ENCODE measurements at places on chromosomes 11 and 22. TPM values are rescaled to one million over a fixed set of nuclear protein-coding genes. Genes with fewer than 3 reads are reported as not detected.

DNA sequence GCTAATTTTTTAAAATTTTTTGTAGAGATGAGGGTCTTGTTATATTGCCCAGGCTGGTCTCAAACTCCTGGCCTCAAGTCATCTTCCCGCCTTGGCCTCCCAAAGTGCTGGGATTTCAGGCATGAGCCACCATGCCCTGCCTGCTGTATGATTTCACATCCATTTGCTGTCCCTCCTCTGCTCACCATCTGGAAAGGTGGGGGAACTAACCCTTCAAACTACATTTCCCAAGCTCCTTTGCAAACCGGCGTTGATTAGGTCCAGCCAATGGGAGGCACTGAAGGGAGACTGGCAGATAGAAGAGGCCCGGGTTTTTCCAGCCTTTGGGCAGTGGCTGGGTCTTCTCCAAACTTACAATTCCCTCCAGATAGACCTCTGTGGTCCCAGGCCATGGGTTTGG, 19.3 kb downstream of the RFPL1 start:
- peak; percentile 69 for DNase-seq

GRCh38 chr11:14185461-14185860, 173.5 kb downstream of the RRAS2 start:
- no peak for DNase-seq

DNA sequence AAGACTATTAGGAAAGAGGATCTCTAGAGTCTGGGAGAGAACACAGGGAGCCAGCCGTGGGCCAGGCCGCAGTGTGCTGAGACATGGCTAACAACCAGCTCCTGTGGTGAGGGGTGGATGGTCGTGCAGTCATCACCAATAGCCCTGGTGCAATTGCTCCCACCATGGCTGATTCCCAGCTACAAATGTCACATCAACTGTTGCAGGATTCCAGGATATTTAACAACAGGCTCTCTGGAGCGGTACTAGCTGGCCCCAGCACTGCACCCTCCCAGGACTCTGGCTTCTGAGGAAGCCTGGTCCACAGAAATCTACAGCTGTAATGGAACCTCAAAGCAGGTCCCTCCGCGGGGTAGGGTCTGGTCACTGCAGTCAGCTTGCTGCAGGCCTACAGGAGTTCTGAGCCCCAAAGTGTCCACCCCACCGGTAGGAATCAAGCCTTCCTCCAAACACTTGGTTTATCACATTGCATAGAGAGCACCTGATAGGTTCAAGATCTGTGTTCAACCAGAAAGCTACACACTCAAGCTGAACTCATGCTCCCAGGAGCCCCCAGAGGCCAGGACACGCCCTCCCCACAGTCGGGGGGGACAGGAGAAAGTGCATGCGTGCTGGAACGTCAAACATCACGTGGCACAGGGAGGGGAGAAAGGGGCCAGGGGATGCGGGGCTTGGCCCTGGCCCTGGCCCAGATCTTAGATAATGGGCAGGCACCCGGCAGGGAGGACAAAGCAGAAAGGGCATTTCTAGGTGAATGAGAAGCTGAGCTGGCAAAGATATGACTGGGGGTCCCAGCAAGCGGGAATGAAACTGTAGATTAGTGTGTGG, 609.0 kb downstream of the TBC1D22A start:
- DNase-seq = no peak

DNA sequence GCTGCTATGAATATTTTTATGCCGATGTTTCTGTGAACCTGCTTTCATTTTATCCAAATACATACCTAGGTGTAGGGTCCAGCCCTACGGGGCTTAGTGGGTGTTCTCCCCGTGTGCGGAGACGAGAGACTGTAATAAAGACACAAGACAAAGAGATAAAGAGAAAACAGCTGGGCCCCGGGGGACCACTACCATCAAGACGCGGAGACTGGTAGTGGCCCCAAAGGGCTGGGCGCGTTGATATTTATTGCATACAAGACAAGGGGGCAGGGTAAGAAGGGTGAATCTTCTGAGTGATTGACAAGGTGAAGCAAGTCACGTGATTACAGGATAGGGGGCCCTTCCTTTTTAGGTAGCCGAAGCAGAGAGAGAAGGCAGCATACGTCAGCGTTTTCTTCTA, 920.1 kb downstream of the BRD1 start:
- DNase-seq = no peak

DNA sequence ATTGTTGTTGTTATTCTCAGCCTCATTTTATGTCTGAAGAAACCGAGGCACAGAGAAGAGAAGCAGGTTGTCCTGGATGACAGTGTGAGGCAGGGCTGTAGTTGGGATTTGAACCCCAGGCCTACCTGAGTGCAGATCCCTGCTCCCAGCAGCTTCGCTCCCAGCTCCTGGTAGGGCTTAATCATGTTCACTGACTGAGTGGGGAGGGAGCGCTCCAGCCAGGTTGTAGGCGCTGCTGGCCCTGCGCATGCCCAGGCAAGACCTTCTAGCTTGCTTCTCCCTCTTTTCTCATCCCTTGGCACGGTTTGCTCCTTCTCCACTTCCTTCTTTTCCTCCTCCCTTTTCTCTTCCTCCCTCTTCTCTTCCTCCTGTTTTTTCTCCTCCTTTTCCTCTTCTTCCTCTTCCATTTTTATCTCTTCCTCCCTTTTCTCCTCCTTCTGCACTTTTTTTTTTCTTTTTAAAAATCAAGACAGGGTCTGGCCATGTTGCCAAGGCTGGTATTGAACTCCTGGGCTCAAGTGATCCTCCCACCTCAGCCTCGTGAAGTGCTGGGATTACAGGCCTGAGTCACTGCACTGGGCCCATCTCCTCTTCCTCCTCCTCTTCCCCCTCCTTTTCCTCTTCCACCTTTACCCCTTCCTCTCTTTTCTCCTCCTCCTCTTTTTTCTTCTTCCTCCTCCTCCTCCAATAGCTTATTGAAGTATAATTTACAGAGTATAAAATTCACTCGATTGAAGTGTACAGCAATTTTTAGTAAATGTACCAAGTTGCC, 109.3 kb downstream of the KIAA1671 start:
- DNase-seq = no peak

DNA sequence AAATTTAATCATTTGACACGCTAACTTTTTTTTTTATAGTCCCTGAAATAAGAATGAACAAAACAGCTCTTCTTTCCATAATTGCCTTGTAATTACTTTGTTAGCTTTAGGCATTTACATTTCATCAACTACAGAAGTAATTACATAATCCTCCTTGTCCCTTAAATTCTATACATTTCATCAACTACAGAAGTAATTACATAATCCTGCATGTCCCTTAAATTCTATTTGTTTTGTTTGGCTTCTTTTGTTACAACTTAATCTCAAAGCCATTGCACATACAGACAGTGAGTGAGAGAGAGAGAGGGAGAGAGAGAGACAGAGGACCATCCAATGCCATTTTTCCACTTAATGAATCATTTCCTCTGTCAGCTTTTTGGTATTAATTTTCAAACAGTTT, 873.2 kb downstream of the METTL15 start:
- DNase-seq = no peak

DNA sequence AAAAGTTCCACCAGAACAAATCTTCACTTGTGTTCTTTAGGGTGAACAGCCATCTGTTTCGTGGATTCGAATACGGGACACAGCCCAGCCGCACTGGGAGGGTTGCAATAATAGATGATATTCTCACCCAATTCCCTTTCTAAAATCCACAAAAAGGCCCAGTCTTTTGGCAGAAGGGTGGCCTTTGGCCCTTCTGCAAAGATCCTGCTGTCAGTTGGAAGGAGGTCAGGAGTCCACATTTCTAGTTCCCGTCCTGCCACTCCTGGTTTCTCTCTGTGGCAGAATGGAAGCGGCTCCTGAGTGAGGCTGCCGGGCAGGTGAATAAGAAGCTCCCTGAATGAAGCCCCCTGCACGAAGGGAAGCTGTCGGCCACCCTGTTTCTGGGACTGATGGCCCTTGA, 11.2 kb upstream of the LINC01488 start:
- no peak for DNase-seq

GRCh38 chr11:6151117-6151516, 19.0 kb downstream of the OR52B2 start:
- DNase-seq = no peak

GRCh38 chr11:87712802-87713202, 462.4 kb downstream of the RAB38 start:
- no peak for DNase-seq

STK33 gene
- 8.2 TPM for total RNA-seq

HIKESHI gene
- total RNA-seq = 69.9 TPM

DUSP8 gene
- total RNA-seq = 0.69 TPM

- DNase-seq = no peak
Observed at GRCh38 chr11:19813158-19813879, 100.7 kb downstream of the NAV2 start.
